Inflammatory macrophage treated with lipopolysaccharide for 1 hour (primary cell): ENCODE measurements at places on chromosomes 5 and 9.
A peak's percentile ranks its signal among the peaks of the same experiment; 100 is the strongest.

GRCh38 chr5:40406741-40407211, 272.9 kb upstream of the PTGER4 start:
- DNase-seq, result peak; percentile 70

DNA sequence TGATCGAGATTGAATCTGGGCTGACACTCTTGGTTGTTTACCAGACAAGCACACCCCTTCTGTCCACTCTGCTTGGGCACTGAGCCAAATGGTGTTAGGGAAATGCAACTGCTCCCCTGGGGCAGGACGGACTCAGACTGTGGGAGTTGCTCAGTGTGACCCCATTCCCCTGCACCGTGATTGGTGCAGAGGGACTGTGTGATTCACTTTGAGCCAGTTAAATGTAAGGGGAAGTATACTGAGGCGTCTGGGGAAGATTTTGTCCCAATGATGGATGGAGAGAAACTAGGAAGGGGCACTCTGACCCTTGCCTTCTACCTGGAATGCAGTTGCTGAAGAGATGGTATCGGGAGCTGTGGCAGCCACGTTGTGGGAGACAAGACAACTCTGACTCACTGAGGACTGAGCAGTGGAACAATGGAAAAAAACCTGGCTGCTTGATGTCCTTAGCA, 196.0 kb upstream of the ANKRD55 start:
- no peak for DNase-seq

- no peak for DNase-seq
Measured at GRCh38 chr9:4680173-4680525, 780 bp downstream of the CDC37L1 start.

DNA sequence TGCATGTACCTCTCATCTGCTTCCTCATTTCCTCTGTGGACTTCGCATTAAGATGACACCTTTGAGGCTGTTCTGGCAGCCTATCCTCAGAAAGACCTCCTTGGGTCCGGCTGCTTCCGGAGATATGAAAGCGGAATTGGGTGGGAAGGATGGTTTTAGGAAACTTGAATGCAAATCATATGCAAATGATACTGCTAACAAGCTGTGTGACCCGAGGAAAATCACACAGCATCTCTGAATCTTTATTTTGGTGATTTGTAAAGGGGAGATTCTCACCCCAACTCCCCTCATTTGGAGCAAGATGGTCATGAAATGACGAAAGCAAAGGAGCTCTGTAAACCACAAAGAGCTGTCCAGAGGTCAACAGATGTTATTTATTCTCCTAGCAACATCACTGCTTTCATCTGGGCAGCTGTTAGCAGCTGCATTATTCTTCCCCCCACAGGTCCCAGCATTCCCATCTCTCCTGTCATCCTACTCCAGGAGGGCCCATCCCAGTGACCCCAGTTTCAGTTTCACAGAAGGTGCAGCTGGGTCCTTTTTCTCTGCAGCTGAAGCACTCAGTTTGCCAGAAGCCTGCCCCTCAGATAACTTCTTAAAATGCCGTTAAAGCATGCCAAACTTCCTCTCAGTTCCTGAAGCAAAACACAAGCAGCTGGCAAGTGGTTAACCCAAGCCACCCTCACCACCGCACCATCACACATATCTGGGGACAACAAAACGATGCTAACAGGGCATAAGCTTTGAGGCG, 269.5 kb downstream of the SEC61B start:
- no peak for DNase-seq

- no peak for DNase-seq
Measured at GRCh38 chr5:94796586-94796985, 178.1 kb downstream of the SLF1 start.

- no peak for DNase-seq
Measured at GRCh38 chr5:96597438-96598020, 64.6 kb upstream of the CAST start.

- DNase-seq, result no peak
Measured at GRCh38 chr9:132214027-132214622, 52.3 kb downstream of the NTNG2 start.

DNA sequence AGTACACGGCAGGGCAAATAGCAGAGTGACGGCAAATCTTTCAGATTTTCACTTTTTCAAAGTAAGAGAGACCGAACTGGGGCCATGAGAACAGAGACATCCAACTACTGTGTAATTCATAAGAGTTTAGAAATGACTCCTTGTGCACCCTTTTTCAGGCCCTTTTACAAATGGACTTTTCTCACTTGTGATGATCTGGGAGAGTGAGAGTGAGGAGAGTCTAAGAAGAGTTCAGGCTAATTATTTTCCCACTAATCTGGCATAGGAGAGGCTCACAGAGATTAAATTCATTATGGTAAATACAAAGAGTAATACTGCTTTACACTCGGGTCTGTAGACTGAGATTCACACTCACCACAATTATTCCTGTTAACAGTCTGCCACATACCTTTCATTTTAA, 880 bp upstream of the CCNG1 start:
- DNase-seq, result no peak

GRCh38 chr9:9483175-9483574, 1129.6 kb downstream of the PTPRD start:
- DNase-seq, result no peak

GRCh38 chr5:140113180-140113698, 670 bp upstream of the PURA start:
- DNase-seq, result no peak

- no peak for DNase-seq
Measured at GRCh38 chr5:145853781-145854376, 18.7 kb upstream of the PRELID2 start.

GRCh38 chr9:91580136-91580535, 156.5 kb upstream of the NFIL3 start:
- DNase-seq, result no peak

GRCh38 chr5:10288592-10289219, 19.0 kb downstream of the CMBL start:
- no peak for DNase-seq

- no peak for DNase-seq
Measured at GRCh38 chr9:17970277-17970676, 391.4 kb downstream of the SH3GL2 start.

GRCh38 chr5:173496883-173497255, 119.6 kb downstream of the BOD1 start:
- DNase-seq, result no peak
